Myocyte (in vitro differentiated cells): ENCODE measurements at places on chromosomes 7 and 10.
A peak's percentile ranks its signal among the peaks of the same experiment; 100 is the strongest.

GRCh38 chr10:131964298-131964697, 17.4 kb downstream of the BNIP3 start:
- DNase-seq: peak; percentile 28

GRCh38 chr7:130814778-130815335, 80.8 kb upstream of the KLF14 start:
- peak; percentile 68 for DNase-seq

DNA sequence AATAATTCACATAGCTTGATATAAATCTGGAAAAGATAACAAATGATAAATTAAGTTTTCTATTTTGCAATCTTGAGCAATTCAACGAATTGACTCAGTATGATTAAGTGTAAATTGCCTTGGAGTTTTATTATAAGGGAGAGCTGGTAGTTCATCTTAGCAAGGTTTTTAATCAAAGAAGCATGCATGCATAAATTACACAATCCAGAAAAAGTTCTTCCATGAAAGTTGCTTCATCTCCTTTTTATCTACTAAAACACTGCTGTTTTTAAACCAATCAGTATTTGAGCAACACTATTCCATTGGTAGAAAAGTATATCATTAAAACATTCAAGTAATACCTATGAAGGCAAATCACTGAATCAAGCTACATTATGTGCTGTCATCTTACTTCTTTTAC, 47.6 kb downstream of the POT1 start:
- DNase-seq: no peak

- no peak for DNase-seq
Observed at GRCh38 chr10:48684792-48685623, at the start of gene WDFY4. Gene WDFY4, plus strand, starts transcription at chr10:48684873. Its CDS starts 24,860 bp downstream, at chr10:48709733.

DNA sequence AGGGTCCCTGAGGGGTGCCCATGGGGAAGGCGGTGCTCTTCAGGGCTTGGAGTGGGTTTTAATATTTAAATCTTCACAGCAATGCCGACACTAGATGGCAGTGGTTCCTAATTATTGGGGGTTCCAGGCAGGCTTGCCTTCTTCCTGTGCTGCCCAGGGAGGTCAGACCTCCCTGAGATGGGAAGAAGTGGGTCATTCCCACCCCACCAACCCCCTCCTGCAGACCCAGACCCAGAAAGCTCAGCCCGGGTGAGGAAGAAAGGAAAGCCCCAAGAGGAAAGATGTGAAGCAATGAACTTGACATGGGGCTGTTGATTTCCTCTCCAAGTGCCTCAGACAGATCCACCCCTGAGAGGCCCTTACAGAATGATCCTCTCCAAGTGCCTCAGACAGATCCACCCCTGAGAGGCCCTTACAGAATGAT, 85.1 kb upstream of the LANCL2 start:
- peak; percentile 90 for DNase-seq

GRCh38 chr10:101565936-101566332, 22.1 kb downstream of the POLL start:
- DNase-seq: no peak

DNA sequence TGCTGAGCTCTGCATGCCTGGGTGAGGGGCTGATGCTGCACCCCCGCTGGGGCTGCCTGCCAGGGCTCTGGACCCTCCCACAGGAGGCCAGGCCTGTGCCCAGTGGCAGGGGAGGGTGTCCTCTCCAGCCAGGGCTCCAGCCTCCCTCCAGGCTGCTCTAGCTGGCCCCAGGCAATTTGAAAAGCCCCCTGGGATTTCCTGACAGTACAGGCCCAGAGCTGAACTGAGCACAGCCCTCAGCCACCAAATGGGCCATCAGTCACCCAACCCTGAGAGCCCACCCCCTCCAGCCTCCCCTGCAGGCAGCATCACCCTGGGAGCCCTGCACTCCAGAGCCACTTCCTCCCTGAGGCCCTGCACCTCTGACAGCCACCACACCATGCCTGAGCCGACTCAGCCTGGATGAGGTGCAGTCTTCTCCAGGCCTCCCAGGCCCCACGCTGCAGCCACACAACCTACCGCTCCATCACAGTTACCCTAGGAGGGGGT, 101.8 kb upstream of the RET start:
- DNase-seq: no peak

DNA sequence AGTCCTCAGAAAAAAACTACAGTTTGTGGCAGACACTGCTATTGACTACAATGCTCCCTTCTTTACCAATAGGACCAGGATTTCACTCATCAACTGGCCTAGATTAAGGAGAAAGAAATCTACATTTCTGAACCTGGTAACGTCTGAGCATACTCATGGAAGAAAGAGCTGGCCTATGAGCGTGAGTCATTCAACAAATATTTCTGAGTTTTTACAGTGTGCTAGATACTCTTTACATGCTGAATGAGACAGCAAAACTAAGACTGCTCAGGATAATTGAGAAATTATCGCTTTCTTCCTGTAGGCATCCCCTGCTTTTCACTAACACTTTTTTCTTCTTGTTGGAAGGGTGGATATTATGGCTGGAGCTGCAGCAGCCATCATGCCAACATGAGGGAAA, 609.7 kb downstream of the TNS3 start:
- no peak for DNase-seq

DNA sequence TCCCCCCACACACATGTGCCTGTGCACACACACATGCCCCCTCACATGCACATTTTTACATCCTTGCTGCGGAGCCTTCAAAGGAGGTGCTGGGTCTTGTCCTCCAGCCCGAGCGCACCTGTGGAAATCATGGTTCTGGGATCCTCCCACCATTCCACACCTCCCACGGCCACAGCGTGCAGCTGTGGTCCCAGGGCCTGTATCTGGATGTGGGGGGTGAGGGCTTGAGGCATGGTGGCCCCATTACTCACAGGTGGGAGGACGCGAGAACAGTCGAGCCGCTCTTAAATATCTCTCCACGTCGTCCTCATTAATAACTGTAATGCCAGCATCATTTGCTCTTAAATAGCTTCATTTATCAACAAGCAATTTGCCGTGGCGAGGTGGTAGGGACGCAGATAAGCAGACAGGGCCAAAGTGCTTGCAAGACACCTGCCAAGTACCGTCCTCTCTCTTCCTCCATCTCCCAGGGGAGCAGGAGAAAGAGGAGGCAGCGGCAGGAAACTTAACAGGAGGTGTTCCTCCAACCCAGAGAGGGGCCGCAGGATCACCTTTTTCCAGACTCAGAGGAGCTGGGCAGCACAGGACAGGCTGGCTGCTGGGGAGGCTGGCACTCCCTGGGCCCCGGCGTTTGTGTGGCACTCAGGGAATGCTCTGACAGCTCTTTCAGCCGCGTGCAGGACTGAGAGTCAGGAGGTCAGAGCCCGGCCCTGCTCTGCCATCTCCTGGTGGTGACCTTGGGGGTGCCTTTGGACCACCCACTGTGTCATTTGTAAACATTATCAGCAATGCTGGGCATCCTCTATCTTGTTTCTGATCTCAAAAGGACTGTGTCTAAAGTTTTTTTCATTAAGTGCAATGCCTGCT, 87.4 kb downstream of the CDH23 start:
- DNase-seq: peak; percentile 1
